ENCODE measurements at places on chromosomes 1 and 21.

GRCh38 chr1:92483610-92484471 is 2.9 kb downstream of the GFI1 start:
- no peak for DNase-seq

GRCh38 chr1:208213786-208214185 is 30.4 kb downstream of the PLXNA2 start:
- DNase-seq, result no peak

- DNase-seq, result no peak
Observed at GRCh38 chr1:31802190-31803150, 13.4 kb downstream of the SPOCD1 start.

- no peak for DNase-seq
Observed at GRCh38 chr1:155198547-155198906, 9.2 kb downstream of the THBS3 start.

DNA sequence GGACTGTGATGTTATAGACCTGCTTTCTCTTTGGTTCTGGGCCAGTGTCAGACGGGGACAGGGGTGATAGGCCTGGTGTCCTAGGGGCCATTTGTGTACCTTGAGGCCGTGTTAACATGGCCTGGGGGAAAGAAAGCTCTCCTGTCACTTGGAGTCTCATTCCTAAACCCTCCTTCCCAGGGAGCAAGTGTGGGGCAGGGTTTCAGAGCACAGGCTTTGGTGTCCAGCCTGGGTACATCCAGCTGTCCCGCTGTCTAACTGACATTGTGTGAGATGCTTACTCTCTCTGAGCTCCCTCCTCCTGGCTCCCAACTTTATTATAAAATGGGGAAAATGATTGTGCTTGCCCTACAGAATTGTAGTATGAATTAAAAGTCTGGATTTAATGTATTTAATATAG is 32.6 kb upstream of the EPHA8 start:
- no peak for DNase-seq

- no peak for DNase-seq
Observed at GRCh38 chr1:68314151-68314780, 81.9 kb upstream of the WLS start.

- no peak for DNase-seq
Observed at GRCh38 chr1:61853583-61853982, 111.3 kb downstream of the PATJ start.

GRCh38 chr1:152737997-152738396 is 19.8 kb upstream of the KPRP start:
- no peak for DNase-seq

DNA sequence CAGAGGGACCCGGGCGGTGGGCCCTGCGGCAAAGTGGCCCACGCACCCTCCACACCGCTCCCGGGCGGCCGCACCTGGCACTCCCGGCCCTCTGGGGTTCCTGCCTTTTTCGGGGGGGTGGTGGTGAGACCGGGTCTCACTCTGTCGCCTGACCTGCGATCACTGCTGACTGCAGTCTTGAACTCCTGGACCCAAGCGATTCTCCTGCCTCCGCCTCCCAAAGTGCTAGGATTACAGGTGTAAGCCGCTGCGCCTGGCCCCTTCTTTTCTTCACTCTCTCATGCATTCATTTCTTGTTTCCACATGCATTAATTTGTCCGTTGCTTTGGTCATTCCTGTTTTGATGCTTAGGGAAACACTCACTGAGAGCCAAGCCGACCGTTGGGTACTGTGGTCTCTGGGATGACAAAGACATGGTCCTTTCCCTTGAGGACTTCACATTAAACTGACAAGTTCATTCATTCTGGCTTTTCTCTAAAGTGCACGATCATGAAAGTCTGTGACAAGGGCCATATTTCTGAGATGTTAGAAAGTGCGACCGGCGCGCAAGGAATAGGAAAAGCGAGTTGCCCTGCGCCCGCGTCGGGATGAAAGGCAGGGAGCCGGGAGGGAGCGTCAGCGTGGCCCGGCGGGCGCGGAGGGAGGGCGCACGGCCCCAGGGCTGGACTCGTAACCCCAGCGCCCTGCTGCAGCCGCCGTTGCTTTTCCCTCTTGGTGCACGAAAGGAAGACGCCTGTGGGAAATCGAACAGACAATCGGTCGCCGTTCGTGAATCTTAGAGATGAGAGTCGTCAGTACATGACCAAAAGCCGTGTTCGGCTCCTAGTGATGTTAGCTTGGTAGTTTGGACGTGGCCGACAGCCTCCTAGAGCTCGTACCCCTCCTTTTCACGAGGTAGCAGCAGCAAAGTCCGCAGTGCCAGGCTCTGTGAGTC is 1.0 kb upstream of the MCOLN2 start:
- no peak for DNase-seq

- DNase-seq, result no peak
Observed at GRCh38 chr1:90133133-90133532, 138.2 kb downstream of the ZNF326 start.

DNA sequence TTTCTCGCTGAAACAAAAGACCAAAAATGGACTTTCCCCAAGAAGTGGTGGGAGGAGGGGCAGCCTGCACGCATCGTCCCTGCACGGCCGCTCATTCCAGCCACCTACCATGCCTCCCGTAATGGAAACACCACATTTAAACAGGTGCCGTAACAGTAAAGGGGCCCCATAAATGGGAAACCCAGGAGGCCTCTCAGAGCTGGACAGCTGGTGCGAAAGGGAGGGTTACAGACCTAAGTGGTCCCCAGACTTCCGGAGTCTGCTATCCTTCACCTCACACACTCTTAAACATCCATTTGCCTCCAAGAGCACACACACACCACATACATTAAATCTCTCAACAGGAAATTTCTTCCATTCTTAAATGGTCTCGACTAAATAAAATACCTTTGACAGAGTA is 120.7 kb upstream of the SOD1 start:
- DNase-seq, result no peak

DNA sequence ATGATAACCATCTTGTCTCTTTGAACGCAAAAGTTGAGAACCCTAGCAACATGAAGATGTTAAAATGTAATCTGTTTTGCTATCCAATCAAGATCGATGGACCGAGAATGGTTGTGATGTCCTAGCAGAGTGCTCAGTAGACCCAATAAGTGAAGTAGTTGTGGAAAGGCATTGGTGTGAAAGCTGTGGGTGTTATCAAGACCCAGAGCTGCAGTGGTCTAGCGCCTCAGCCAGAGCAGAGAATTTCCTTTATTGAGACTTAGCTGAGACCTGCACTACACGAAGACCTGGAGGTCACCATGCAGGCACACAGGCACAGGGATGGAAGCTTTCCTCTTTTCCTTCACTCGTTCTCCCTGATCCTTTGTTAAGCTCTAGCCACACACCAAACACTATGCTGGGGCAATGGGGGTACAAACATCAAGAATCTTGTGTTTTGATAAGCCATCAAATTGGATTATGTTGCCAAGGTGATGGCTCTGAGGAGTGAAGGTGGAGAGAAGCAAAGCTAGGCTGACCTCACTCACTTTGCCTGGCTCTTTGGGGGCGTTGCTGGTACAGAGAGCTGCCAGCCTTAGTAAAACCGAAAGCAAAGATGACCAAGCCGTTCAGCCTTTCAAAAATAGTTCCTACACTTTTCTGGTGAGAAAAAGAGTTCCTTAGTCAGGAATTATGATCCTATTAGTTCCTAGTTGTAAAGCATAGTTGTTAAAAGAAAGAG is 24.1 kb downstream of the METTL13 start:
- no peak for DNase-seq

DNA sequence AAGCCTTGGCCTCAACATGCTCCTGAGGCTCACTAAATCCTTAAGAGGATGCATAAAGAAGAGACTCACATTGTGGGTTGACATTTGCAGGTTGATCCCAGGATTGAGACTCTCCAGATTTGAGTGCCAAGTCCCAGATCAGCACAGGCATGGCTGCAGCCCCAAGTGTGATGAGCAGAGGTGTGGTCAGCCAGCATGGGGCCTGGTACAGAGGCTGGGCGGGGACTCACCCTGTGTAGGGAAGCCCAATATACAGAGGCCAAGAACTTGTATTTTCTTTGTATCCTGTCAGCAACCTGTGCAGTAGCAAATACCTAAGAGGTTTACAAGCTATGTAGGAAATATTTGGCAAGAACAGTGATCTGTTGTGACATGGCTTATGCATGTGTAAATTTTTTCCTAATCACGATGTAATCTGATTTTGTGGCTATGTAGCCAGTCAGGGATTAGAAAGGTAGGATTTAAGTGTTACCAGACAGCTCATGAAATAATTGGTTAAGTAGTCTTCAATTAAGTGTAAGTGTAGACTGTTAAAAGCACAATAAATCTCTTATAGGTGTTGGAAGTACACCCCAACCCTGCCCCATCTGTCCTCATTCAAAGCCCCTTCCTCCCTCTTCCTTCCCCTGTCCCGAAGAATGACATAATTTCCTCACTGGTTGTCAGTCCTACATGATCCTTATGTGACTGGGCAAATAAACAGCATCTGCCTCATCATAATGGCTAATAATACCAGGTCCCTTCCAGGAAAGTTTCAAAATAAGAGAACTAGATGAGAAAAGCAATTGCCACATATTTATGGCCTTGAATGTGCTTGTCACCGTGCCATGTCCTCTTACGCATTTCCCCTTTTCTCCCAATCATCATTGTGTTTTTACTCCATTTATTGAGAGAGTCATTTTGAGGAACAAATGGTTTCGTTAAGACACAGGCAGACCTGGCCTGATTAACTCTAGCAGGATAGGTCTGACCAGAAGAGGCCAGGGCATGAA is 120.9 kb downstream of the HLX start:
- DNase-seq, result no peak

- no peak for DNase-seq
Observed at GRCh38 chr1:39452540-39452939, 38.9 kb upstream of the BMP8A start.

All from activated CD8-positive, alpha-beta memory T cell treated with anti-CD3 and anti-CD28 coated beads for 4 hours (primary cell).